ENCODE measurements at places on chromosomes 7 and 10.

DNA sequence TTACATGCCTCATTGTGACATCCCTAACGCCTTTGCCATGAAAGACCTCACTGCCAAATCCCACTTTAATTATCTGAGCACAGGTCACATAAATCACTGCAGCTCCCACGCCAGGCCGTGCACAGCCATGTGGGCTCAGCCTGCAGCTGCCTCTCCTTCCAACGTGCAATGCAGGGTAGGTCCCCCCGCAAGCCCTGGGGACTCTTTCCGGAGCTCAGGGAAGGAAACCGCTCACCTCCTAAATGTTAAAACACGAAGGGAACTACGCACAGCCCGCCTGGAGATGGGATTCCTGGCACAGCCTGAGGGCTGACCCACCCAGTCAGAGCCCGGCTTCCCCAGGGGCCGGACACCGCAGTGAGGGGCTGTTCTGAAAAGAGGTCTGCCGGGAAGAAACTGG is 128.0 kb downstream of the MAD1L1 start:
- DNase-seq = no peak

DNA sequence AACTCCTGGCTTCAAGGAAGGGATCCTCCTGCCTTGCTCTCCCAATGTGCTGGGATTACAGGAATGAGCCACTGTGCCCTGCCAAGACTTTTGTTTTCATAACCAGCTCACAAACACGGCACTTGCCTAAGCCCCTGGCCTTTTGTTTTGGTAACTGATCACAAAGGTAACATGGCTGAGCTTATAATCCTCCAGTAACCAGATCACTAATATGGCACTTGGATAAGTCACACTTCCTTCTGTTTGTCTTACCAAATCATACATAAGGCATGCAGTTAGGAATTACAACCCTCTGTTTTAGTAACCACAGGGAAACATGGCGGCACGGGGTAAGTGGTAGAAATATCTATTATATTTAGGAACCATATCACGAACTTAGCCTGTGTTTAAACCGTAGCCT is 577.1 kb downstream of the CALN1 start:
- no peak for DNase-seq

DNA sequence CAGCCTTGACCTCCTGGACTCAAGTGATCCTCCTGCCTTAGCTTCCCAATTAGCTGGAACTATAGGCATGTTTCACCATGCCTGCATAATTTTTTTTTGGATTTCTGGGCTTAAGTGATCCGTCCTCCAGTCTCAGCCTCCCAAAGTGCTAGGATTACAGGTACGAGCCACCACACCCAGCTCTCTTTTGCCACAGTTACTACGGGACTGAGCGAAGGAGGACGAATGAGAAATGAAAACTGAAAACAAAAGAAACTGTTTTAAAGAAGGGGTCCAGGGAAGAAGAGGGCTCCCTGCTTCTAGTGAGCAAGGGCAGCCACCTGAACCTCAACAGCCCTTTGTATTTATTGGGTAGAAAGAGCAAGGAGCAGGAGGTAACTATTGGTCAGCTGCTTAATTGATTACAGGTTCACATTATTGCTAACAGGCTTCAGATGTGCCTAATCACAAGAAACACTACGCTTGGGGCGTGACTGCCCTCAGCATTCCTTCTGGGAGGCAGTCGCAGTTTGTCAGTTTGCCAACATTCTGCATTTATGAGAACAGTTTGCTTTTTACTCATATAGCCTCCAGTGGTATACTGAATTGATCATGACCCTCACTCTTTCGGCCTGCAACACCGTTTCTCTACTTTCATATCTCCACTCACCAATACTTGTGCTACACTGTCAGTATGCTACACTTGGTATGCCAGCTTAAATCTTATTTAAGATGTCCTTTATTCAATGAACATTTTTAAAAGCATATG is 676.8 kb downstream of the DNAJB9 start:
- DNase-seq = no peak

GRCh38 chr7:24438232-24438631 is 135.0 kb upstream of the PALS2 start:
- no peak for DNase-seq

GRCh38 chr7:77403957-77404356 is 12.2 kb downstream of the GSAP start:
- no peak for DNase-seq

DNA sequence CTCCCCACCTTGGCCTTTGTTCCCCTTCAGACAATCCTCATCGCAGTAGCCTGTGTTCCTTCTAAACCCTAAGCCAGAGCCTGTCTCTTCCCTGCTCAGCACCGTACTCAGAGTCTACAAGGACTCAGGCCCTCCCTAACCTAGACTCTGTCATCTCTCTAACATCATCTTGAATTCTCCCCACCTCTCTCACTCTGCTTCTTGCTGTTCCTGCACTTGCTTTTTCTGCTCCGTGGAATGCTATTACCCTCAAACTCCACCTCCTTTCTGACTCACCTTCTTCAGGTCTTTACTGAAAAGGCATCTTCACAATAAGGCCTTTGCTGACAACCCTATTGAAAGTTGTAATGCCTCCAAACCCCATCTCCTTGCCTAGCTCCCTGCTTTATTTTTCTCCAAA is 141.0 kb downstream of the DKK1 start:
- DNase-seq = no peak
